Left cardiac atrium (tissue), 4 donors: ENCODE measurements at places on chromosomes 4 and X. TPM values are rescaled to one million over a fixed set of nuclear protein-coding genes. Genes with fewer than 3 reads are reported as not detected.

BEX3 gene
- total RNA-seq = 147 TPM

SYTL4 gene
- total RNA-seq = 3.6 TPM

STATH gene
- total RNA-seq = not detected

MAGEA2 gene
- total RNA-seq = not detected

SLC6A14 gene
- total RNA-seq = not detected

DNA sequence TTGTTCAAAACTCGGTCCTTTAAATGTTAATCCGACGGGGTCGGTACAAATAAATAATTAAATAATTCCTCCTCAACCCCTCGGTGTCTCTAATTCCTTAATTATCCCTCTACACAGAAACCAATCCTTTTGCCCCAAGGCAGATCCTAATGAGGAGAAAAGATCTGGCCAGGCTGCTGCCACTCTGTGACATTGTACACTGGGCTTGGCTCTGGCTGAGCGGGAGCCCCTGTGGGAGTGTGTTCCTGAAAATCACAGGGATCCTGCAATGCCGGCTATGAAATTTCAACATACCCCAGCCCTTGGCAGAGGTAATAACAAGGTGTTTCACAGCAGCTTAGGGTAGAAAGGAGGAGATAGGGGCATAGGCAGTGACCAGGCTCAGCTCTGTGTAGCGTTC lies 96.0 kb downstream of the DHRSX start:
- no peak for DNase-seq

DNA sequence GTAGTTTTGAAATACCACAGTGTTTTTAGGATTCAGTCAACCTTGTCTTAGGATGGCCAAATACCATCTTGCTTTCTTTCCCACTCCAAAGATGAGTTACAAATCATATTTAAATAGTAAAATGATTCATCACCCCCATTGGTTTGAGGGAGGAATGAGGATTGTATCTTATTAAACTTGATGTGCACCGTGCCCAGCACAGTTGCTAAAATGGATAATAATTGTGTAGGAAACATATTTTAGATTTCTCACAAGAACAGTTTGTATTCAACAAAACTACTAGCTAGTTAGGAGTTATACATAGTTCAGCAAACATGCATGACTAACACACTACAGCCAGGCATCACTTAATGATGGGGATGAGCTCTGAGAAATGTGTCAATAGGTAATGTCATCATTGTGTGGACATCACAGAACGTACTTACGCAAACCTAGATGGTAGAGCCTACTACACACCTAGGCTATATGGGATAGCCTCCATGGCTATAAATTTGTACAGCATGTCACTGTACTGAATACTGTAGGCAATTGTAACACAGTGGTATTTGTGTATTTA lies 245.4 kb downstream of the FBXW7 start:
- no peak for DNase-seq

DNA sequence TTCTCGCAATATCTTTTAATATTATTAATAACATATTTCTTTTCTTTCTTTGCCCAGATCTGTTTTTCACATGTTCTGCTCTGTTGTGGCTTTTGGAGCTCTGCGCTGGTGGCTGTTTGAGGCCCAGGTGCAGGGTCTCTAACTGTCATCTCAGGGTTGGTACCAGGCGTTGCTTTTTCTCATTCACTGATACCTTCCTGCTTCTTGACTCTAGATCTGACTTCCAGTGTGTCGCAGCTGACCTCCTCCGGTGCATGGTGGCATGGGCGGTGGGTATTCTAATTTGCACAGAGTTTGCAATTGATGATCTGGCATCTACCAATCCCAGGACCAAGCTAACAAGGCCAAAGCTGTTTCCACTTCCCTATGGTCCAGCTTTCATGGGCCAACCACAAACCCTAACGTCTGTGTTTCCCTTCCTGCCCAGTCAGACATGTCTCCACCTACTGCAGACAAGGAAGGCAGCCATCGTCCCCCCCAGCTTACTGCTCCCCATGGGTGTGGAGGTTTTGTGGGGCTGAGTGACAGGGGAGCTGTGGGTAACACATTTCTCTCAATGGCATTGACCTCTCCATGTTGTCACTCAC lies 25.2 kb downstream of the LETM1 start:
- DNase-seq = no peak

DNA sequence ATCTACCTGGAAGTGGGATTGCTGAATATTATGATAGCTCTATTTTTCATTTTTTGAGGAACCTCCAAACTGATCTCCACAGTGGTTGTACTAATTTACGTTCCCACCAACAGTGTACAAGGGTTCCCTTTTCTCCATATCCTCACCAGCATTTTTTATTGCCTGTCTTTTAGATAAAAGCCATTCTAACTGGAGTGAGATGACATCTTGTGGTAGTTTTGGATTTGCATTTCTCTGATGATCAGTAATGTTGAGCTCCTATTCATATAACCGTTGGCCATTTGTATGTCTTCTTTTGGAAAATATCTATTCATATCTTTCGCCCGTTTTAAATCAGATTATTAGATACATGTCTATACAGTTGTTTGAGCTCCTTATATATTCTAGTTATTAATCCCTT lies 101.8 kb downstream of the RASGEF1B start:
- DNase-seq = no peak

- DNase-seq = no peak
These were observed 10.8 kb downstream of the PLAC1 start for GRCh38 chrX:134647477-134647877.
